NCI-H774 (cell line): ENCODE measurements at places on chromosomes 12 and 14.
A peak's percentile ranks its signal among the peaks of the same experiment; 100 is the strongest.

- peak; percentile 20 for DNase-seq
These were observed 39.5 kb downstream of the BEGAIN start for GRCh38 chr14:100547633-100548294.

GRCh38 chr12:119202544-119202943 is 23.8 kb downstream of the HSPB8 start:
- DNase-seq = no peak

DNA sequence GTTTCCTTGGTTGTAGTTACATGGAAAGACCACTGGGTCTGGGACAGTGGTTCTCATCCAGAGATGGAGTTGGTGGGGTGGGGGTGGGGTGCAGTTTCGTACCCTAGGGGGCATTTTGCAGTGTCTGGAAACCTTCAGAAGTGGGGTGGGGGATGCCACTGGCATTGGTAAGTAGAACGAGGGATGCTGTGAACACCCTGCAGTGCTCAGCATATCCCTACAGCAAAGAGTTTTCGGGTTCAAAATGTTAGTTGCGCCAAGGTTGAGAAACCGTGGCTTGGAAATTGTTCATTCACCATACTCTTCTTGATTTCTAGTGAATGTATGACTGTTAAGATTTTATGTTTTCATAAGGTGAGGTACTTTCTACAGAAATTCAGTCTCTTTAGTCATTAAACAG is 28.7 kb downstream of the TRAF3 start:
- no peak for DNase-seq

DNA sequence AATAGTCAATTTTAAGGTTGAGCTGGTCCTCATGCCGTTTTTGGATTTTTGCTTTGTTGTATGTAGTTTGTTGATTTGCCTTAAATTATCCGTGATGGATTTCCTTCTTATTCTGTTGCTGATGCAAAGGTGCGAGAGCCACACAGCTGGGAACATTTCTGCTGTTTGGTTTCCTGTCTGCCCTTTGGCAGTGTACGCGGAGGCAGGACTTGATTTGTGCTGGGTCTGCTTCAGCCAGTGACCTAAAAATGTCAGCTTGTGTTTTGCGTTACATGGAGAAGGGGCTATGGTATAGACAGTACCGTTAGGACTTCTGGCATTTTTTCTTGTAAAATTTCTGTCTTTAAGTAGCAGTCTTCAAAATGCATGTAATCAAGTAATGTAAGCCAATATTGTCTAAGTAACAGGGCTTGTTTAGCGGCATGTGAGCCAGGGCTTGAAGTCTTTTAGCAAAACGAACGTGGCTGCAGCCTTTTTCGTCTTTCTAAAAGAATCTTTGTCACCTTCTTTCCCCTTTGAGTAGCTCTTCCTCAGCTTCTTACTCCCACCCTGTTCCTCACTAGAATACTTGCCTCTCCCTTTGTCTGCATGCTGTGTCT is 18.2 kb upstream of the RD3L start:
- DNase-seq = no peak

- DNase-seq = peak; percentile 96
These were observed at the start of gene MBD6 for GRCh38 chr12:57522011-57522886. Gene MBD6 (plus strand): TSS chr12:57522824. CDS start chr12:57524304, 1,480 bp downstream.

DNA sequence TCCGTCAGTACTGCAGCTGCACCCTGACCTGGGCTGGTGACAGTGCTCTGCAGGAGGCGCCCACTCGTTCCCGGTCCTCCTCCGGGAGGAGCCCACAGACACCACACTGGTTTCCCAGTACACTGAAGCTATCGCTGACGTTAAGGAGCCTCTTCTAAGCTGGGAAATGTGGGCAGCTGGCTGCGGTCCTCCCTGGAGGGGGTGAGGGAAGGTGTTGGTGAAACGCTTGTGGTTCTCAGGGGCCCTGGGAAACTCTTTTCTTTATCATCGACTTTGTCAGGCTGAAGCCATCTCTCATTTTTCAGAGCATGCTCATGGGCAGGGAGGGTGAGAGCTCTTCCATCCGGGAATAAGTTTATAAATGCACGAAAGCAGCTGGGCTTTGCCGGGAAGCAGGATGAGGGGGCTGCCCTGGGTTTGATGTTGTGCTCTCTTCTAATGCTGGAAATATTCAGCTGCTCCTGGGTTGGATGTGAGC is 176.0 kb downstream of the CHST11 start:
- no peak for DNase-seq

- no peak for DNase-seq
These were observed 1.2 kb downstream of the PYROXD1 start for GRCh38 chr12:21438643-21439042.

GRCh38 chr14:70149596-70150165 is 39.1 kb downstream of the SLC8A3 start:
- no peak for DNase-seq

GRCh38 chr12:49932533-49933130 is 17.9 kb upstream of the AQP2 start:
- no peak for DNase-seq

GRCh38 chr14:92670643-92671366 is 77.6 kb downstream of the LGMN start:
- DNase-seq = no peak

- DNase-seq = peak; percentile 54
These were observed at the start of gene NPAS3 for GRCh38 chr14:32938719-32939253. Gene NPAS3 (plus strand): TSS chr14:32938879.

DNA sequence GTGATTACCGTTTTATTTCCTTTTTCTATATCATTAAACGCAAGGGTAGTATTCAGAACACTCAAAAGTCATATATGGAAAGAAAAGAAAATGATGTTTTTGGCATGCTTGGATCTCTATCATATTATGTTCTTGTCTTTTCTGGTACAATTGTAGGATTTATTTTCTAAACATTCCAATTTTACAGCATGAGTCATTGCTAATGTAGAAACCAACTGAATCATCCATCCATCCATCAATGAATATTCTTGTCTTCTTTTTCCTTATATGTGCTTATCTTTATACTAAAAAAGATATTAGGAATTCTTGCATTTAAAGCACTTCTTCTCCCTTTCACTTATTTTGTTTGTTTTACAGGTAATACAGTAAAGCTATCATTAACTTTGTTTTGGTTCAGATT is 20.4 kb upstream of the AMIGO2 start:
- DNase-seq = no peak

DNA sequence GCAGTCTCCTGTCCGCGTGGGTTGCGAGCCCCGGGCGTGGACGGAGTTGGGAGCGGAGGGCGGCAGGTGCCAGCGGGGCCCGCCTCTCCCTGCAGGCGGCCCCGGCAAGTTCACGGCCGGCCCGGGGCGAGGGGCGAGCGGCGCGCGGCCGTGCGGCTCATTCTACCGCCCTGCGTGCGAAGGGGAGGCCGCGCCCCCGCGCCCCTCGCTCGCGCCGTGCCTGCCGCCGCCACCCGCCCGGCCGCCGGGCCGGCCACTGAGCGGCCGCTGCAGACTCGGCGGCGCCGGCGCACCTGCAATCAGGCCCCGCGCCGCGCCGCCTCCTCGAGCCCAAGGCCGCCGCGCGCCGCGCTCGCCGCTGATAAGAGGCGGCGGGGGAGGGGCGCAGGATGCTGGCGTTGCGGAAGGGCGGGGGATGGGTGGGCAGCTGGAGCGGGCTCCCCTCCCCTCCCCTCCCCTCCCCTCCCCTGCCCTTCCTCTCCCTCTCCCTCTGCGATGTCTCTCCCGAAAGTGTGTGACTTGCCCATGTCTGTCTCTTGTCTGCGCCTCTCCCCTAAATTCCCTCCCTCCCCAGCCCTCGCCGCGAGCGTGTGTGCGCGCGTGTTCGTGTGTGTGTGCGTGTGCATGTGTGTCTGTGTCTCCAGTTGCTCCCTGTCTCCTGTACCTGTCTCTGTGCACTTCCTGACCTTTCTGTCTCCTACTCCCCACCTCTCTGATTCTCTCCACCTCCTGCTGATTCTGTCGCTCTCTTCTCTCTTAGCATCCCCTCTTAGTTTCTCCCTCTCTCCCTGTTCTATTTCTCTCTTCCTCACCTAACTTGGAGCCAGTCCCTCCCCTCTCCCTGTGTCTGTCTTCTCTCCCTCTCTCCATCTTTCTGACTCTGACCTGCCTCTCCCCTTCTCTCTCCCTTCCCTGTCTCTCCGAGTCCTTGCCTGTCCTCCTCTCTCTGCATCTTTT is 768.1 kb upstream of the TBX3 start:
- peak; percentile 71 for DNase-seq

GRCh38 chr14:63088865-63089264 is 43.6 kb upstream of the KCNH5 start:
- peak; percentile 40 for DNase-seq

GRCh38 chr12:129788506-129789084 is 115.2 kb downstream of the TMEM132D start:
- no peak for DNase-seq

DNA sequence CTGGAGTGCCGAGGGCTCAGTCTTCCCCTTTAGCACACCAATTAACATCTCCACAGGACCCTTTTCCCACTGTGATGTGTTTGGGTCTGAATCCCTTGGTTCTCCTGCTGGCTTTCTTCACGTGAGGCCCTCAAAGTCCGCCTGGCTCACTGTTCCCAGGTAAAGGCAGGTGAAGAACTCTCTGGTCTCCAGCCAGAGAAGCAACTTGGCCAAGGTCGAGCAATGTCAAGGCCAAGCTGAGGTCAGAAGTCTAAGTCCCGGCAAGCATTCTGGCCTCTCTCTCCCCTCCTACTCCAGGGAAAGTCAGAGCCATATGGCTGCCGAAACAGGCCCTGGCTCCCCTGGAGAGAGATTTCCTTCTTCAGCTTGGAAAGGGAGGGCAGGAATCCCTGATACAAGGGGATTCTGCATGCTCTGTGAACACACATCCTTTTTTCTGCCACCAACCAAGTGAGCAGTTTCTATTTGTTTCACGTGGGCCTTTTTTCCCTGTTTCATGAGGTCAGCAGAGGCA is 61.4 kb upstream of the ESRRB start:
- DNase-seq = no peak

DNA sequence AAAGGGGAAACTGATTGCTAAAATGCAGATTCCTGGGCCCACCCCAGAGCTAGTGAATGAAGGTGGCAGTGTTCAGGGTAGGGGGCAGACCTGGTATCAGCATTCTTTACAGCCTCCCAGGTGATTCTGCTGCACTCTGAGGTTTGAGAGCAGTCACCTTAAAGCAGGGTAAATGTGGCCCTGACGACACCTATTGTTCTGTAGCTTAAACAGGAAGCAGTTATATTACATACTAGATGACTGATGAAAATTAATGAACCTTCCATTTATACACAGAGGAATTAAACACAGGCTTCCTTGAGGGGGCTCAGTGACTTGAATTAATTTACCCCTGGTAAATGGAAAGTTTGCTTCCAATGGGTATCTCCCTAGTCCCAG is 25.3 kb downstream of the NUAK1 start:
- DNase-seq = no peak

- DNase-seq = no peak
These were observed 23.6 kb upstream of the NPFF start for GRCh38 chr12:53530920-53531319.

- DNase-seq = no peak
These were observed 133.3 kb downstream of the FLRT2 start for GRCh38 chr14:85663256-85663655.

DNA sequence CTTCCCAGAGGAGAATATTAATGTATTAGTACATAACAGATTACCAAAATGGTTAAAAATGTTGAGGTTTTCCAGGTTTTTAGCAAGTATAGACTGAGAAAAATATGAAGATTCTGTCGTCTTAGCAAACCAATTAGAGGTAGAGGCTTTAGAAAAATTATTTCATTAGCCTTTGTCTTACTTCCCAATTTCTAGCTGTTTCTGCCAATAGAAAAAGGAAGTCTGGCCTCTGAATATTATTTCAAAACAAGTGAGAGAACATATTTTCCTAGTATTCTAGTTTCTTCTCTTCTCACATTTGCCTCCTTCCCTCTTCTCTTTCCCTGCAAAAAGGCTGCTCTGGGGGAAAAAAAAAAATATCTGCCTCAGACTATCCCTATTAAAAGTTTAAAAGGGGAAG is 16.4 kb downstream of the IPO8 start:
- no peak for DNase-seq

DNA sequence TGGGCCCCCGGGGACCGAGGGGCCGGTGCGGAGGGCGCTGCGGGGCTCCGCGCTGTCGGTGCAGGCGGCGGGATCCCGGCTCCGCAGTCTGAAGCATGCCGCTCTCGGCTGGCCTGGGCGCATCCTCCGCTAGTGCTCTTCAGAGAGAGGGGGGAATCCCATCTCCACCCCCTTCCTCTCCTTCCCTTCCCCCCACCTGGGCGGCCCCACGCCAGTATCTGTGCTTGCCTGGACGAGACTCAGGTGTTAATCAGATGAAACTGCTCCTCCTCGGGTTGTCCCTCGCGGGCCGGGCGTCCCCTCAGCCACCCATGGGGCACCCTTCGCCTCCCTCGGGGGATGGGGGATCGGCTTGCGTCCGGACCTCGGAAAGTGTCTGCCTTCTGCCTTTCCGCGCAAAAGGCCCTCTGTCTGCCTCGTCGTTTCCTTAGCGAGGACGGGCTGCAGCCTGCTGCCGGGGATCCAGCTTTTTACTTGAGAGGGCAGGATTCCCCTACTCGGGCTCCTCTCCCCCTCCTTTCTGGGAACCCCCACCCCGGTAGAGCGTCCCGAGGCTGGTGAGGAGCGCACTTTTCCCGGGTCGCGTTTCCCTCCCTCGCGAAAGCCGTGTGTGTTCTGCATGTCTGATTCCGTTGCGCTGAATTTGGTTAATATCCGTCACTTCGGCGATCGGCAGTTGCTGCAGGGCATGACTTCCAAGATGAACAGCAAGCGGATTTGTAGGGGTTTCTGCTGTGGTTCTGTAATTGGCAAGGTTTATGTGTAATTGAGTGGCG is 1.1 kb downstream of the GPHN start:
- no peak for DNase-seq

- DNase-seq = no peak
These were observed 2.2 kb downstream of the DACT1 start for GRCh38 chr14:58639842-58640484.

GRCh38 chr12:44101475-44101874 is 265.6 kb downstream of the TMEM117 start:
- DNase-seq = no peak

DNA sequence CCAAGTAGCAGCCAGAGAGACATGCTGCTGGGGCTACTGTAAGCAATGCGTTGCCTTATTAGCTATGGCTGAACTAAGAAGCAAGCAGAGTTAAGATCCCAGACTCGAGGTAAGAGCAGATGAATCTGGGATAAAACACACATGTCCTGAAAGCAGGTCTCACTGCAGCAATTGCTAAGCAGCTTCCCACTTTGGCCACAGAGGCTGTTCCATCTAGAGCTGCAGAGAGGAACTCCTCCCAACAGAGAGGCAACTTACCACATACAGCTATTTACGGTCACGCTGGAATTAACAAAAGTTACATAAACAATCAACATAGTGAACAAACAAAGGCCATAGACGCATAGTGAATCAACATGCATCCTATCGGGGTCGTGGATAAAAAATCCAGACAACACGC is 90.2 kb downstream of the KSR2 start:
- DNase-seq = no peak

GRCh38 chr12:47986832-47987231 is 17.4 kb downstream of the COL2A1 start:
- no peak for DNase-seq
